Tibial artery (tissue), 4 donors: ENCODE measurements at places on chromosomes 1 and 21.

DNA sequence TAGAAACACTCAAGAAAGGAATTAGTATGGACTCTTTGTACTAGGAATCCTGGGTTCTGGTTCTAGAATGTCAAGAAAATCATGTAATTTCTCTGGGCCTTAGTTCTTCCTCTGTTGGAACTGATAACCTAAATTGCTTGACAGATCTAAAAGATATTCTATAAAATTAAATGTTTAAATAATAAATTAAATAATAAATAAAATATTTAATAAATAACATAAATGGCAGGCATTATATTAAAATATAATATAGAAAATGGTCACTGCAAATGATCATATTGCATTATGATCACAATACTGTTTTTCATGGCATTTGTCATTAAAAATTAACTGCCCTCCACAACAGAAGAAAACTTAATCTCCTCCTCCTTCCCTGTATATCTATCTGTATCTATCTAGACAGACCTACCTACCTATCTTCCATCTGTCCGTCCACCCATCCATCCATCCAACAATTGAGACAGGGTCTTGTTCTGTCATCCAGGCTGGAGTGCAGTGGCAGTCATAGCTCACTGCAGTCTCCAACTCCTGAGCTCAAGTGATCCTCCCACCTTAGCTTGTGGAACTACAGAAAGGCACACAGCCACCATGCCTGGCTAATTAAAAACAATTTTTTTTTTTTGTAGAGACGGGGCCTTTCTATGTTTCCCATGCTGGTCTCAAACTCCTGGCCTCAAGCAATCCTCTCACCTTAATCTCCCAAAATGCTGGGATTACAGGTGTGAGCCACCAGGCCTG, 16.4 kb downstream of the NUCKS1 start:
- no peak for DNase-seq

GRCh38 chr1:87834941-87835340, 506.3 kb downstream of the LMO4 start:
- no peak for DNase-seq

DNA sequence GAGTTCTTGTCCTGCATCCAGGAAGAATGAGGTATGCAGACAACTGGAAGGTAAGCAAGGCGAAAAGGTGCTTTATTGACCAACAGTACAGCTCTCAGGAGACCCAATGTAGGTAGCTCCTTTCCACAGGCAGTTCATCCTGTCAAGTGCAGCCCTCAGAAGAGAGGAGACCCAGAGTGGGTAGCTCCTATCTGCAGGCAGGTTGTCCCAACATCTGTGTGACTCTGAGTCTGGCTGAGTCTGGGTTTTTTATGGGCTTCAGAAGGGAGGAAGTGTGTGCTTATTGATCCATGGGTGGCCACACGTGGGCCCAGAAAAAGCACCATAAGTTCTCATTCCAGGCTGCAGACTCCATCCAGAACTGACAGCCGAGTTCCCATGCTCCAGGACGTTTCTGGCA, 34.0 kb downstream of the ZNF691 start:
- no peak for DNase-seq

DNA sequence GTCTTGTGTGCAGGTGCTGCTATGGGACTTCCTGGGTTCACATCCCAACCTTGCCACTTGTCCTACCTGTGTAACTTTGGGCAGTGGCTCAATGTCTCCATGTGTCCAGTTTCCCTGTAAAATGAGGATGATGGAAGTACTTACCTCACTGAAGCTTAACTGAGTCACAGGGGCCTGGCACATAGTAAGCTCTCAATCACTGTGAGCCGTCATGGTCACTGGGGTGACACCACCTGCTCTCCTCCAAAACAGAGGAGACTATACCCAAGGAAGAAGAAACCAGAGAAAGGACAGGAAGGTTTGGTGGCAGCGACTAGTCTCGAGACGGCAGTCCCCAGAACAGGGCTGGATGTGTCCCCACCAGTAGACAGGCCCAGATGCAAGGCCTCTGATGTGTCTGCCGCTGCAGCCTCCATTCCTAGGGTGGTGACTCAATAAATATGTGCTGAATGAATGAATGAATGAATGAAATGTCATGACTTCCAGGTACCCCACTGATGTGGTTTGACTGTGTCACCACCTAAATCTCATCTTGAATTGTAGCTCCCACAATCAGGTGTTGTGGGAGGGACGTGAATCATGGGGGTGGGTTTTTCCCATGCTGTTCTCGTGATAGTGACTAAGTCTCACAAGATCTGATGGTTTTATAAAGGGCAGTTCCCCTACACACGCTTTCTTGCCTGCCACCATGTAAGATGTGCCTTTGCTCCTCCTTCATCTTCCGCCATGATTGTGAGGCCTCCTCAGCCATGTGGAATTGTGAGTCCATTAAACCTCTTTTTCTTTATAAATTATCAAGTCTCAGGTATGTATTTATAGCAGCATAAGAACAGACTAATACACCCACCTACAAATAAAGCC, 13.0 kb upstream of the LRP8 start:
- DNase-seq: peak; percentile 29

- DNase-seq: no peak
Observed at GRCh38 chr1:104932949-104933679, 1183.4 kb downstream of the AMY1C start.

- no peak for DNase-seq
Observed at GRCh38 chr21:36403713-36404112, 18.5 kb downstream of the CHAF1B start.

DNA sequence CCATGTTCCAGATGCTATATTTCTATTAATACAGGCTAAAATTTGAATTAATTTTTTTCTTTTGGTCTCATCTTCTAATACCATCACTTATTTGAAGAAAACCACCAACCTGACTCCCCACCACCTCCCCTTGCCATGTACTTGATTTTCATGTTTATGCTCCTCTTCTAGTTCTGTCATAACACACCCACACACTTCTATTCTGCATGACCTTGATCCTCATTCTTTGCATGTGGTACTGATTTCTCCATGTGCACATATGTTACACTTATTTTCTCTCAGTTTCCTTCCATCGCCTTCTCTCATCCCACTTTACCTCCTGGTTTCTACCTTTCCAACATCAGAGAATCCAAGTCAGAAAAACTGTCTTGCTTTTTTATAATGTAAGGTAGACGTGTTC, 78.9 kb upstream of the ARID1A start:
- DNase-seq: no peak

- DNase-seq: no peak
Observed at GRCh38 chr1:15236746-15237145, 10.3 kb upstream of the FHAD1 start.

- no peak for DNase-seq
Observed at GRCh38 chr1:26038477-26038876, 7.4 kb downstream of the SLC30A2 start.

GRCh38 chr21:30478004-30478403, 2.2 kb downstream of the KRTAP19-1 start:
- no peak for DNase-seq

DNA sequence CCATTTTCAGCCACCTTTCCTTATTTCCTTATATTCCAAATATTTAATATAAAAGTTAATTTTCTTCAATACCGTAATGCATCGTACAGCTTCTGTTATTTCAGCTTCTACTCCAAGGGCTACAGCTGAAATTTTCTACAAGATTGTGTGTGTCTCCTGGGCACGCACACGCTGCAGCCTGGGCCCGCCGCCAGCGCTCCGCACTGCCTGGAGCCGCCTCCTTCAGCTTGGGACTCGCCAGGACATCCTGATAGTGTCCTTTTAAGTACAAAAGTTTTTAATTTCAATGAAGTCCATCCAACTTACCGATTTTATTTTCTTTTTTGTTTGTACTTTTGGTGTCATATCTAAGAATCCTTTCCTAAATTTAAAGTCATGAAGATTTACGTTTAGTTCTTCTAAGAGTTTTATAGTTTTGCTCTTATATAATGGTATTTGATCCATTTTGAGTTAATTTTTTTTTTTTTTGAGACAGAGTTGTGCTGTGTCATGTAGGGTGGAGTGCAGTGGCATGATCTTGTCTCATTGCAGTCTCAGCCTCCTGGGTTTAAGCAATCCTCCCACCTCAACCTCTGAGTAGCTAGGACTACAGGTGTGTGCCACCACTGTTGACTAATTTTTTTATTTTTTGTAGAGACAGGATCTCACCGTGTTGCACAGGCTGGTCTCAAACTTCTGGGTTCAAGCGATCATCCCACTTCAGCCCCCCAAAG, 82.8 kb downstream of the AXDND1 start:
- DNase-seq: no peak
